ENCODE measurements at places on chromosomes 2 and 18.

DNA sequence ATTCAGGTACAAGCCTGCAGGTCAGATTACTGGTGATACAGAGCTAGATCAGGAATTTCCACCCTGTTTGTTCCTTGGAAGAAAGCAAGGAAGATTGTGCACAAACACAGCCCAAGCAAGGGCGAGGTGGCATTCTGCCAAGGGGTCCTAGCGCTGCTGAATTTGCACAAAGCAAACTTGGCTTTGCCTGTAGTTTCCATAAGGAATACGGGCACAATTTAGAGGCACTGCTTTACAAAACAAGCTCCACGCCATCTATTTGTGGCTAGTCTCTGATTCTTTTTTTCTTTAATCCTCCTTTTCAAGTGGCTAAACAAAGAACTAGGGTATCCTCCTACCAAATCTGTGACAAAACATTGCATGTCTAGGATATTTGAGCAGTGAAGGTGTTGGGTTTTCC, 195.5 kb upstream of the ACVR2A start:
- no peak for DNase-seq

GRCh38 chr2:42048299-42049220, 739 bp downstream of the PKDCC start:
- DNase-seq: no peak

DNA sequence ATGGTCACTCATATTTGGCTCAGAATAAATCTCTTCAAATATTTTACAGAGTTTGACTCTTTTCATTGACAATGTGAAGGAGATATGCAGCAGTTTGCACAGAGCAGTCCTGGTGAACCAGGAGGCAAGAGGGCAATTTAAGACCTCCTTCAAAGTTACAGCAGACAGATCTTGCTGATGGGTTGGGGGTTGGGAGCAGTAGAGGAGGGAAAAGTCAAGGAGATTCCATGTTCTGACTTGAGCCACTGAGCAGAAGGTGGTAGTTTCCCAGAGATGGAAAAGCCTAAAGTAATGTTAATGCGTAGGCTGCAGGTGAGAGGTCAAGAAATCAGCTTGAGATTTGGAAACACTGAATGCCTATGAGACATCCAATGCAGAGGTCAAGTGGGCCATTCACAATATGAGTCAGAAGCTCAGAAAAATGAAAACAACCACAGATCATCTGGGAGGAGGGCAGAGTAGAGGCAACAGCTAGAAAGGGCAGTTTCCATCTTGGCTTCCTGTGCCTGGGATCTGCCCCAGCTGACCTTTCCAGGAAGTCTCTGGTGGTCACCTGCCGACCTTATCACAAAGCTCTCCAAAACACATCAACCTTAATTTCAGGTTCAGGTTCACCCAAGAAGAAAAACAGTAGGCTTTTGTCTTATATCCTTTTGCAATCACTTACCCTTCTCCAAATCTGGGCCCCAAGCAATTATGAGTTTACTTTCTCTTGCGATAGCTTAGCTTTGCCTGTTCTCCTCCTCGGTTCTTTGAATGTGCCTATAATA, 197.5 kb upstream of the ARL4C start:
- no peak for DNase-seq

DNA sequence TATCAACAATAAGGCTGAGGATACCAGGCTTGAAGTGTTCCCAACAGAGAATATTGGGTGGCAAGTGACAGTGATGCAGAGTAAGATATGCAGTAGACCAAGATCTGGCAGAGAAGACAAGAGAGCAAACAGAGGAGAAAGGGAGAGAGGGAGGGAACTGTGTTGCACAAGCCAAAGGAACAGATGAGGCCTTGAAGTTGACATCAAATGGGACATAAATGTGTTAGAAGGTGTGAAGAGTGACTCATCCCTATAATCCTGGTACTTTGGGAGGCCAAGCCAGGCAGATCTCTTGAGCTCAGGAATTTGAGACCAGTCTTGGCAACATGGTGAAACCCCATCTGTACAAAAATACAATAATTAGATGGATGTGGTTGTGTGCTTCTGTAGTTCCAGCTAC, 342.9 kb downstream of the PARD3B start:
- no peak for DNase-seq

GRCh38 chr2:240235149-240235803, 94.8 kb upstream of the OTOS start:
- DNase-seq: no peak

DNA sequence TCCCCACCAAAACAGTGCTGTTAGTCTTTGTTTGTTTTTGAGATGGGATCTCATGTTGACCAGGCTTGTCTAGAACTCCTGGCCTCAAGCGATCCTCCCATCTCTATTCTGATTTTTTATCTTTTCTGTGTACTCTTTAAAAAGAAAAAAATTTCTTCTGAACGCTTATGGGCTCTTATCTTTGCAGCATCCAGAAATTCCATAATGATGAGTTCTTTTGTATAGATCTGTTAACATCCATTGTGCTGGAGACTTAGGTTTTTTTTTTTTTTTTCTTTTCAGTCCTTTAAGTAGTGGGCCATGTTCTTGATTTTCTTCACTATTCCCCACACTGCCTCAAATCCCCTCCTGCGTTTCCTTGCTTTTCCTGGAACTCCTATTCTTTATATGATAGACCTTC, 31.0 kb downstream of the RBBP8 start:
- no peak for DNase-seq

GRCh38 chr2:127100251-127101047, 6.5 kb downstream of the BIN1 start:
- no peak for DNase-seq

- DNase-seq: no peak
Measured at GRCh38 chr2:159793326-159793725, 4.7 kb downstream of the CD302 start.

GRCh38 chr18:59232309-59233016, 12.5 kb downstream of the GRP start:
- DNase-seq: no peak

GRCh38 chr2:131122496-131122895, 17.4 kb downstream of the PLEKHB2 start:
- no peak for DNase-seq

Measured in 8988T (cell line).